Cardiac muscle cell (in vitro differentiated cells and primary cell): ENCODE measurements at places on chromosomes 6 and 20. TPM values are rescaled to one million over a fixed set of nuclear protein-coding genes. Genes with fewer than 3 reads are reported as not detected.

GRCh38 chr6:111722179-111722731, 116.6 kb upstream of the TRAF3IP2 start:
- DNase-seq = peak; percentile 88
- H3K27ac ChIP-seq = no peak overlapping the region
- no peaks in the 10 kb centered on the region for H3K27me3 ChIP-seq
- no peak overlapping the region for H3K4me3 ChIP-seq
- no peaks in the 10 kb centered on the region for H3K36me3 ChIP-seq

- H3K27me3 ChIP-seq = no peaks in the 10 kb centered on the region
- no peak overlapping the region for H3K27ac ChIP-seq
Observed at GRCh38 chr20:49594143-49594930, 26.4 kb upstream of the PTGIS start.

DNA sequence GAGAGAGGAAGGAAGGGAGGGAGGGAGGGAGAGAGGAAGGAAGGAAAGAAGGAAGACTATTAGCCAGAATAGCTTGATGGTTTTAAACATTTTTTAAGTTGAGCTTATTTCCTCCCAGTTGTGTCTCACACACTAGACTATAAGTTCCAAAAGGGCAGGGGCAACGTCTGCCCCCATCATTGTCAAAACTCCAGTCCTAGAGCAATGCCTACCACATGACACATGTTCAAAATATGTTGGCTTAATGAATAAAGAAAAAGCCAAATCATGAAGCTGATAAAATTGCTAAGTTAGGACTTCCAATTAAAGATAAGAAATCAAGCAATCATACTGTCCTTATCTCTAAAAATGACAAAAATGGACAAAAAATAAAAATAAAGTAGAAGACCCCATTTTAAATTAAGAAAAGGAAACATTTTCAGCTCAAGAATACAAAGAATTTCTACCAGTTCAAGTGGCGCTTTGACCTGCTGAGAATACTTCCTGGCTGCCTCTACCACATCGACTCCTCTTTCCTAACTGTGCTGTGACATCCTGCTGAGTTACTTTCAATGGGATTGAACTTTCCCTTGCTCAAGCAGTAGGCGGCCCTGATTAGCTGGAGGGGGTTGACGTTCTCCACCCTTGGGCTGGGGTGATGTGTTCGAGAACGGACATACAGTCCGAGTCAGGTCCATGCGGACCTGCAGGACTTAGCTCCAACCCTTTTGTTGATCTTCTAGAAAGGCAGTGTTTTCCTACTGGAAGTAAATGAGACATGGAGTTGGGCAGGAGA, 283.9 kb upstream of the FOXQ1 start:
- no peaks in the 10 kb centered on the region for H3K36me3 ChIP-seq
- no peaks in the 10 kb centered on the region for H3K4me1 ChIP-seq
- no peaks in the 10 kb centered on the region for H3K27me3 ChIP-seq

DNA sequence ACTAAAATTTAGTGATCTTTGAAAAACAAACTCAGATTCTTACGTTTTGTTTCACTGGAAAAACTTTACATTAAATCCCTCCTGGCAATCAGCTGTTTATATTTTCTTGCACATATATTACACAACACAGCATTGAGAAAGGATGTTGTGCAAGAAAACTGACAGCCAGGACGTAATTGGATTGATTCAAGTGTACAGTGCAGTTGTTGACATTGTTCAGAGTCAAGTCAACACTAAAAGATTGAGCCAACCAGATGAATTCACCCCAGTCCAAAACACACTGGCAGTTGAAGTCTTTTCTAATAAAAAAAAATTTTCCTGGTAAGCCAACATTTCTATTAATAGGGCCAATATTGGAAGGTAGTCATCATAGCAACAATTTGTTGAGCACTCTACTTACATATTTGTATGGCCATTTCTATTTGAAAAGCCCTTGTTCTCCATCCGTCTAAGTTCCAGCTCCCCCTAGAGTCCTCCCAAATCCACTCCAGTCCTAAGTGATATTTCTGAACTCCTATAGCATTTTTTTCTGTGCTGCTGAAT, 20.9 kb upstream of the VNN1 start:
- no peak overlapping the region for H3K27ac ChIP-seq
- peak; percentile 78 for DNase-seq
- H3K27me3 ChIP-seq = no peaks in the 10 kb centered on the region
- no peaks in the 10 kb centered on the region for H3K4me1 ChIP-seq

DNA sequence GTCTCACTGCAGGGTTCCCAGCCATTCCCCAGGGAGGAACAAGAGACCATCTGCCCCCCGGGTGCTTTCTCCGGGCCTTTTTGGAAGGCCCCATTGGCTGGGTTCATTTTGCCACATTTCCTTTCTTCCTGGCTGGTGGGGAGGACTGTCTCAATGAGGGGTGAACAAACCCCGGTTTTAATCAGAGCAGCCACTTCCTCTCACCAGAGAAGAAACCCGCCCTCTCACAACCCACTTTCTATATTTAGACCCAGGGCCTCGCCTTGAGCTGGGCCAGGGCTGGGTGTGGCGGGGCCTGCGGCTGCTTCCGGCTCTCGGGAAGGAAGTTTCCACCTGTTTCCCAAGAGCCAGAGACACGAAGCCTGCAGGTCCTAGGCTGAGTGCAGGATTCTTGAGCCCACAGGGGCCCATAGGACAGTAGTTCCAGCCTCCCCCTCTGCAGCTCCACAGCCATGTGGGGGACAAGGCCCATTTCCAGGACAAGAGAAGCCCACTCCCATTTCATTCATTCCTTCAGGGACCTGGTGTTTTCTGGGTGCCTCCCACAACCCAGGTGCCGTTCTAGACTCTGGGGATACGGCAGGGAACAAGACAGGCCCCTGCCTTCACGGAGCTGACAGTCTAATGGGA, 41.8 kb downstream of the RBM38 start:
- H3K4me3 ChIP-seq = no peak overlapping the region
- peak; percentile 32 for DNase-seq
- H3K27me3 ChIP-seq = no peaks in the 10 kb centered on the region
- peaks cover 30% of the 10 kb centered on the region for H3K4me1 ChIP-seq

DNA sequence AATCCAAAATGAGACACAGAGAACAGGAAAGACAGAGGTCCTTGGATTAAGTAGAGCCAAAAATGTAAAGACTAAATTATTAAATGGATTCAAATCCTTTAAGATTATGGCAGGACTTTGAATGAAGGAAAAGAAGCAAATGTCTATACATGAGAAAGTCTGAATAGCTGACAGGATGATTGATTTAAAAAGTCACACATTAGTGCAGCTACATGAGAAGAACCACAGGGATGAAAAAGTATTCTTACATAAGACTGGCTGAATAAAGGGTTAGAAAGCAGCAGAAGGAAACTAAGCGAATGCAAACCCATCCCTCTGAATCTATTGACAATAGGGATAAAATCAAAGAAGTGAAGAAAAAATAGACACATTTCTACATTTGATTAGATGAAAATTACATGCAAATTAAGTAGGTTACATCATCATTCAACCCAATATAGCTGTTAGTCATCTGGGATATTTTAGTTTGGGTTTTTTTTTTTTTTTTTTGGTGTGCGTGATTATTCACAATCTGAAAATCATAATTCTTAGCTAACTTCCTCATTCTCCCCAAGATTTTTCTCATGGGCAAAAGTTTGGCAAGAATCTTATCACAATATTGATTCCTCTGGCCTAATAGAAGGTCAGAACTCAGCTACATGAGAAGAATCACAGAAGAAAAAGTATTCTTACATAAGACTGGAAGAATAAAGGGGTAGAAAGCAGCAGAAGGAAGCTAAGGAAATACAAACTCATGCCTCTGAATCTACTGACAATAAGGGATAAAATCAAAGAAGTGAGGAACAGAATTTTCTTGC, 845.4 kb downstream of the HACE1 start:
- no peak overlapping the region for H3K27ac ChIP-seq
- H3K27me3 ChIP-seq = no peaks in the 10 kb centered on the region
- H3K36me3 ChIP-seq = no peaks in the 10 kb centered on the region
- no peak overlapping the region for H3K4me3 ChIP-seq
- H3K4me1 ChIP-seq = no peaks in the 10 kb centered on the region

GRM1 gene
- total RNA-seq = 0.42 and 0.54 TPM in 2 replicates

GTSF1L gene
- not detected in 2 replicates for total RNA-seq

SLC17A1 gene
- not detected in 2 replicates for total RNA-seq

RBM38 gene
- 420 and 625 TPM in 2 replicates for total RNA-seq

LTB gene
- total RNA-seq = 0.70 TPM in 1 of 2 replicates, not detected in the other

PPP1R3G gene
- total RNA-seq = 6.1 and 7.6 TPM in 2 replicates
